ENCODE measurements at places on chromosomes 11 and 22.

DNA sequence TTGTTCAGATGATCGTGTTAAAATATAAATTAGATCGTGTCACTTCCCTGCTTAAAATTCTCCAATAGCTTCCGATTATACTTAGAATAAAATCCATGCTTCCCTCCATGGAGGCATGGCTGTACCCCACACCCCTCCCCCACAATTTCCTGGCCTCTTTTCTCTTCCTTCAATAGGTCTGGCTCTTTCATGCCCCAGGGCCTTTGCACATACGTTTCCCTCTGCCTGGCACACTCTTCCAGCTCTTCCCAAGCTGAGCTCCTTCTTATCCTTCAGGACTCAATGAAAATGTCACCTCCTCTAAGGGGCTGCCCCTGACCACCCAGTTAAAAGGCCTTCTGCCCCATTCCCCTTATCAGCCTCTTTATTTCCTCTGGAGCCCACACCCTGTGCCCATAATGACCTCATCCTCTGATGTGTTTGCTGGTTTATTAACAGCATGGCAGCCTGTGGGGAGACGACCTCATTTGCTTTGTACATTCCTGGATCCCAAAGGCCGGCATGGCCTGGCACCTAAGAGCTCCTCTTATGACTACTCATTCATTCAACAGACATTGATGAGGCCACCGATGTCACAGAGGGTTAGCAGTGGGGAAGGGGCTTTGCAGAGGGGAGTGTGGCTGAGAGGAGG is 9.0 kb upstream of the FLRT1 start:
- DNase-seq = peak; percentile 22

- DNase-seq = no peak
Measured at GRCh38 chr11:20894296-20894695, 224.9 kb downstream of the NELL1 start.

- peak; percentile 14 for DNase-seq
Measured at GRCh38 chr11:76161261-76161961, 44.9 kb downstream of the WNT11 start.

DNA sequence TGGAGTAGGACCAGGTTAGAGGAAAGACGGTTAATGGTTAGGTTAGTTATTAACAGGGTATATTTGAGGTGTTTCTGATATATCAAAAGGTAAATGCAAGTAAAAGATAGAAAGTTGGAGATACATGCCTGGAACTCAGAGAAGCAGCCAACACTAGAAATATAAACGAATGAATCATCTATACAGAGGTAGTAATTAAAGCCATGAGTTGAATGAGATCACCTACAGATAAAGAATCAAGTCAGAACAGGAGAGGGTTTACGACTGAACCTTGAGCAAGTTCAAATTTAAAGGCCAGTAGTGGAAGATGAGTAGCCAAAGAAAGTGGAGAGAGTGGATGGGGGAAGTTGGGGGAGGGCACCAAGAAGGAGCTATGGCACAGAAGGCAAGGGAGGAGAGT is 73.9 kb downstream of the SPON1 start:
- no peak for DNase-seq
